ENCODE measurements at places on chromosomes 16 and 17. TPM values are rescaled to one million over a fixed set of nuclear protein-coding genes. Genes with fewer than 3 reads are reported as not detected.

Gene TNP2
- not detected for total RNA-seq

DNA sequence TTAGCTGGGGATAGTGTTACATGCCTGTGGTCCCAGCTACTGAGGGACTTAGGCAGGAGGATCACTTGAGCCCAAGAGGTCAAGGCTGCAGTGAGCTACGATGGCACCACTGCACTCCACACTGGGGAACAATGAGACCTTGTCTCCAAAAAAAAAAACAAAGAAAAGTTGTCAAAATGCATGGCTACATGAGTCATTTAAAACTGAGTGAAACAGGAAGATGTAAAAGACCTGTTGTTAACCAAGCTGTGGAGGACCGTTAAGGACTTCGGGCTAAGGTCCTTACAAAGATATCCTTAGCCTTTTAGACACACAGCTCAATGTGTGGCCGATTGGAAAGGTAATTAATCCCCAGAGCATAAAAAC, 25.1 kb downstream of the ZP2 start:
- no peak for DNase-seq
- peaks cover 3% of the 10 kb centered on the region for H3K4me1 ChIP-seq
- H3K36me3 ChIP-seq, result no peaks in the 10 kb centered on the region
- no peak overlapping the region for H3K4me3 ChIP-seq
- no peak overlapping the region for H3K27ac ChIP-seq

- no peak overlapping the region for H3K27ac ChIP-seq
- H3K27me3 ChIP-seq, result no peaks in the 10 kb centered on the region
- H3K4me3 ChIP-seq, result no peak overlapping the region
- DNase-seq, result no peak
These were observed 54.3 kb upstream of the NLRP1 start for GRCh38 chr17:5638596-5638995.

- no peak overlapping the region for H3K27ac ChIP-seq
- no peaks in the 10 kb centered on the region for H3K4me1 ChIP-seq
- H3K27me3 ChIP-seq, result no peaks in the 10 kb centered on the region
- H3K36me3 ChIP-seq, result peaks cover 8% of the 10 kb centered on the region
These were observed 28.5 kb upstream of the SLC38A8 start for GRCh38 chr16:84071121-84071520.
